NCI-H146 (cell line): ENCODE measurements at places on chromosomes 4 and X.

DNA sequence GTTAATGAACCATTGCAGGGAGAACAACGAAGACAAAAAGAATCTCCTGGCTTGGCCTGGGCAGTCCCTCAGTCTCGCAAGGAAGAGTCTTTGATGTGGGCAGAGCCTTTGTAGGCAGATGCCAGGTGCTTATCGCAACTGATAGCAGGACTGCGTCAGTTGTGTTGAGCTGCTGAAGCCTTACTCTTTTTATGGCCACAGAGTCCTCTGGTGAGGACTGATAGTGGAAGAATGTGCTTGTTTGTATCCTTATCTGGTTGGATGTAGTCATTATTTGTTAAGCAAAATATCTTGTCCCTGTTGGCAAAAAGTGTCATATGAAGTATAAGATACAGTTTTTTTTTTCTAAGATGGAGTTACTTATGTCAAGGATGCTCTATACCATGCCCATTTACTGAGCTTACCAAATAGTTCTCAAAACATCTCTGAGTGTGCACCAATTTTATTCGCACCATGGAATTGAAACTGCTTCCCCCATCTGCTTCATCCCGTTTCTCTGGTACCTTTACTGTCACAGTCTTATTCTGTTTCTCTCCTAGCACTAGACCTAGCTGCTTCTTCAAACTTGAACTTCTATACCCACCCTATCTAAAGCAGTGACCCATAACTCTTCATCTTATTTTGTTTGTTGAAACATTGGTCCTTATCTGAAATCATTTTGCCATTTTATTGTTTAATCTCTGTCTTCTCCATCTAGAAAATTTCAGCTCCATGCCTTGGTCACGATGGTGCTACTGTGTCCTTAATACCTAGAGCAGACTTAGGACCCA lies 47.0 kb upstream of the SPRY1 start:
- no peak for DNase-seq

GRCh38 chr4:89572224-89572858 lies 264.6 kb downstream of the SNCA start:
- DNase-seq = peak; percentile 60

DNA sequence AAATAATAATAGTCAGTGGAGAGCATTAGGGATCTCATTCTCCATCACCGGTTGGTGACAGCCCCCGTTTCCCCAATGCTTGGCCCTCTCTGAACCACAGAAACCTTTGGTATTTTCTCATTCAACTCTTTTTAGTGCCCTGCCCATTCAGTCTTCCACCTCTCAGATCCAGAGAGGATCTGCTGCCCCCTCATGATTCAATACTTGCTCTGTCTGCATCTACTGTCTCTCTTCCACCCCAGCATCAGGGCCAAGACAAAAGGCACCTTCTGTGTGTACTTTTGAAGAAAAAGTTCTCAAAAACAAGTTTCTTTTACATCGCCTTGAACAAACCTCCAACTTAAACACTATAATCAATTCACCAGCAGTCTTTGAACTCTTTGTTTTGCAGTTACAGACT lies 19.3 kb downstream of the CLTRN start:
- DNase-seq = no peak

DNA sequence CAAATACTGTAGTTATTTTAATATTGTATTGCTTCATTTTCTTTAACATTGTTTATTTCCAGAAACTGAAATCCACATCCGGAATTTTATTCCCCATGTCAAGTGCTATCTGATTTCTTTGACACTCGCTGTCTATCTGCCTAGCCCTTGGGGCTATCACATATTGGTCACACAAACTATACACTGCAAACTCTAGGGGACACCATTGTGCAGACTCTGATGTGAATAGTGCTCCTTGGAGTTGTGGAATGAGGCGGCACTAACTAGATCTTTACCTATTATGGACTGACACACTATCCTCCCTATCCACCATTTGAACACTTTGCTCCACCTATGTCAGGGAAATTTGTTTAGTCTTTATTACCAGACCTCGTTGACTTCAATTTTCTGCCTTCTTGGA lies 534.5 kb downstream of the GLUD2 start:
- no peak for DNase-seq

GRCh38 chr4:113636877-113637276 lies 124.7 kb downstream of the CAMK2D start:
- no peak for DNase-seq
